Activated CD4-positive, alpha-beta memory T cell treated with anti-CD3 and anti-CD28 coated beads for 36 hours (primary cell): ENCODE measurements at places on chromosomes 11 and 22. TPM values are rescaled to one million over a fixed set of nuclear protein-coding genes. Genes with fewer than 3 reads are reported as not detected.

Gene DDX25
- total RNA-seq: not detected

Gene KRTAP5-9
- total RNA-seq: not detected

Gene MAP6
- total RNA-seq: not detected

Gene SYT8
- total RNA-seq: not detected

GRCh38 chr22:37485395-37486223 lies 575 bp downstream of the MFNG start:
- DNase-seq: peak; percentile 32

DNA sequence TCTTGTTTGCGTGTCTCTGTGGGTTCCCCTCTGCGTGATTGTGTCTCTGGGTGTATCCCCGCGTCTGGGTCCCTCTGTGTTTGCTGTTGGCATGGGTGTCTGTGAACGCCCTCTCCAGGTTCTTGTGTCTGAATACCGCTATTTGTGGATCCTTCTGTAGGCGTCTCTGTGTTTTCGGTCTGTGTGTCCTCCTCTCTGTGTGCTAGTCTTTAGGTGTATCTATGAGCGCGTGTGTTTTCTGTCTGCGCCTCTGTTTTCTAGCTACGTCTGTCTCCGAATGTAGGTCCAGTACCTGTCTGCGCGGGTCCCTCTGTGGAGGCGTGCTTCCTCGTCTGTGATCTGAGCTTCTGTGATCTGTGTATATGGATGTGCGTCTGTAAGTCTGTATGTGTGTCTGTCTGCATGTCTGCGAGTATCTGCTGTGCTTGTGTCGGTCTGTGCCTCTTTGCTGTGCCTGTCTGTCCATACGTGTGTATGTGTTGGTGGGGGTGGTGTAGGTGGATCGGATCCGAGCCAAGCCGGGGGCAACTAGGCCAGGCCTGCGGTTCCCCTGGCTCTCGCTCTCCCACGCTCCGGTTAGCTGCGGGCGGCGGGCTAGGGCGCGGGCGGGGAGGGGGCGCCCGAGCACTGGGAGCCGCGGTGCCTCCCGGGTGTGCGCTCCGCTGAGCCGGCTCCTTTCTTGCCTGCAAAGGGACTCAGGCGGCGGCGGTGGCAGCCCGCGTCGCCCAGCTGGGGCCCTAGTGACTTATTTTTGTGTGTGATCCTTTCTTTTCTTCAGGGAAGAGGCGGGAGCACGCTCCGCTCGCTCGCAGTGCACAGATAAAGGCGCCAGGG lies 105.3 kb upstream of the E2F8 start:
- no peak for DNase-seq

- DNase-seq: no peak
Measured at GRCh38 chr22:24420072-24420976, 7.1 kb upstream of the ADORA2A start.

DNA sequence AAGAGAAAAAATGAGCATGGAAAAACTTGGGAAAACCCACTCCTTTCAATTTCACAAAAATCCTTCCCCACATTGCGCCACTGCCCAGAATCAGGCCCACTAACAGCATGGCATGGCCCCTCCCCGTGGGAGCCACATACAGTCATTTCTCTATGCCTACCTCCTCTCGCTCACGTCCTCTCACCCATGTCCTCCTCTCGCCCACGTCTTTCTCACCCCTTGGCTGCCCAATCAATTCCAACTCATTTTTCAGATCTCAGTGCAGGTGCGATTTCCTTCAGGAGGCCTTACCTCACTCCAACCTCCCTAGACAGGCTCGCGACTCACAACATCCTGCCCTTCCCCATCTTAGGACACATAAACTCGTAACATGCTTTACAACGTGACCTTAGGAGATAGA lies 229.2 kb downstream of the CADM1 start:
- DNase-seq: no peak

- peak; percentile 80 for DNase-seq
Measured at GRCh38 chr11:64745189-64745520, 1.2 kb upstream of the RASGRP2 start.

DNA sequence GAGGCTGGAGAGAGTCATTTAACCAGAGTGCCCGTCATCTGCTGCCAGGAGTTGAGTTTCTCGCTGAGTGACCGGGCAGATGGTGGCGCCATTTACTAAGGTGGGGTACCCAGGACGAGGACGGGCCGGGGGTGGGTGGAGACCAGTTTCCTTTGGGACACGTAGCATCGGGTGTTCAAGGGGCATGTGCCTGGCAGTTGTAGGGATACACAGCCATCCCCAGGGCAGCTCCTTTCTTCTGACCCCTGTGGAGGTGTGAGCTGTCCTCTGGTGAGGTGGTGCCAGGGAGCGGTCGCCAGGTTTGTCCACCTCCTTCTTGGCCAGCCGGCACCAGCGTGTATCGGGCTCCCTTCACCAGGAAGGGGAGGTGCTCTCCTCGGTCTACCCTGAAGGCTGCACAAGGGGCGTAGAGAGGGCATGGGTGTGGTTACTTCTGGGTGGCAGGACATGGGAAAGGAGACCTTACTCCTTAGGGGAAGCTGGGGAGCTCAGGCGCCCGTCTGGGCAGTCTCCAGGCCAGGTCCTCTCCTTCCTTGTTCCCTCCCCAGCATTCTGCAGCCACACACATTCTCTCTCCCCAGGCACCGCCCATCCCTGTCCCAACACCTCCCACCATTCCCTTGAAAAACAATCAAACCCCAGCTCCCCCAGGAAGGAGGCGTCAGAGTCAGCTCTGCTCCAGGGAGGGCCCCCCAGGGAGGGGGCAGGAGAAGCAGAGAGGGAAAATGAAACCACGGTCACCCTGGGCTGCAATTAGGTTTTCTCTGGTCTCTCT lies 10.3 kb upstream of the MB start:
- peak; percentile 82 for DNase-seq

- DNase-seq: no peak
Measured at GRCh38 chr11:44366741-44367140, 56.8 kb upstream of the ALX4 start.

- DNase-seq: no peak
Measured at GRCh38 chr11:32233276-32233675, 142.4 kb downstream of the RCN1 start.

- peak; percentile 91 for DNase-seq
Measured at GRCh38 chr22:37484480-37485394, 1.4 kb downstream of the MFNG start.

DNA sequence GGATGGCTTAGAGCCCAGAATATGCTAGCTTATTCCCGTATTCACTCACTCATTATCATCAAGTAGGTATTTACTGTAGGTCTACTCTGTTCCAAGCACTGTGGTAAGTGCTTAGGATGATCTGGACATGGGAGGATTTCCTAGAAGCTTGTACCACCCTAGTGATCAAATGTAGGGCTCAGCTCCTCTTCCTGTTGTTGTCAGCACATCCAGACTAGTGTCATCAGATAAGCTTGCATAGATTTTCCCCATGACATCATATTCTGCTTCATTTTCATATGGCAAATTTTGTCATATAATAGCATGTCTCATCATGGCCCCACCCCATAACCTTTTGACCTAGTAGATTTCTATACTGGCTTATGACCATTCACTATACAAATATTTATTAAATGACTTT lies 19.3 kb upstream of the NUCB2 start:
- DNase-seq: no peak
